ENCODE measurements at places on chromosomes 3 and 15.

GRCh38 chr3:60989626-60990441, 261.4 kb downstream of the FHIT start:
- DNase-seq = no peak

DNA sequence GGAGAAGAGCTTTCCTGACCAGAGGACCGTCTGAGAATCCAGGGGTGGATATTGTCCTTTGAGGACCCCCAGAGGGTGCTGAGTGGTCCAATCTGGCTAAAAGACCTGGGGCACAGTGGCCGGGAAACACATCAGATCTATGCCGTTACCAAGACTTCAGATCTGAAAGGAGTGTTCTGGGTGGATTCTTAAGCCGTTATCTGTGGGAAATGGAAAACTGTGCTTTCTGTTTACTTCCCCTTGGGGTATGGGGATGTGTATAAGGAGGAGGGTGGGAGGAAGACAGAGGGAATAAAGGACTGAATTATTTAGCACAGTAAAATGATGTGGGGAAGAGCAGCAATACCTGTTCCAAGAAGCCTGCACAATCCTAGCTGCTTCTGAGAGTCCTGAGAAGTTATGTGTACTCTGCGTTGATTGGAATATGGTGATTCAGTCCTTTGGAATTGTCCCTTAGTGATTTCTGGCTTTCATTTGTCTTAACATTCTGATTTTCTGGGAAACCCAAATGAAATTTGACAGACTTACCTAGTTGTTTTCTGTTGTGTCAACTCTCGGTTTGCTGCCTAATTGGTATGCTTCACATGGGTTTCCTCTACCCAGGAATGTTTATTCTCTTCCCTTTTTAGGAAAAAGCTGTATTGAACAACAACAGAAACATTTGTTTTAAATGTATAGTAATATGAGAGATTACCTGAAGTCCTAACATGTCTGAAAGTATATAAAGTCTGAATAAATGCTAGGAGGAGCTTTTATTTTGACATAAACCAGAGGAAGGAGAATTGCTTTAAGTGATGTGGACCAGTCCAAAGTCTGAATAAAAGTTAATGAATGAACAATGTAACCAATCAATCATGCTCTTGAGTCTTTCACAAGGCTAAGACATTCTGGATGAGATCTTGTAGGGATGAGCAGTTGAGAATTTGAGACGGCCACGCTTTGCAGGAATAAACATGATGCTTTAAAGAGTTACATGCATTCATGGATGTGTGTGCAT, 427.1 kb upstream of the C2CD4B start:
- DNase-seq = no peak

- DNase-seq = no peak
These were observed 11.8 kb upstream of the CCR8 start for GRCh38 chr3:39317571-39318169.

DNA sequence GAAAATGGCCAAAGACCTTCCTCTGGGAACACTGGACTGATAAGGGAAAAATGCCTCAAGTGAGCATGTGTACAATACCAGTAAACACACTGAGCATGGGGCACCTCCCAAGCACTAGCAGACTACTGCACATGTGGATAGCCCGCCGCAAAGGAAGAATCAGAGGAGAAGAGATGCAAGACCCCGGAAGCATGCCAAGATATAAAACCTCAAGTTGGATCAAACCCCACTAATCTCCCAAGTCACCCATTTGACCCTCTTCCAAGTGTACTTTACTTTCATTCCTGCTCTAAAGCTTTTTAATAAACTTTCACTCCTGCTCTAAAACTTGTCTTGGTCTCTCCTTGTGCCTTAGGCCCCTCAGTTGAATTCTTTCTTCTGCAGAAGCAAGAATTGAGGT, 121.1 kb upstream of the PLAAT1 start:
- DNase-seq = no peak

DNA sequence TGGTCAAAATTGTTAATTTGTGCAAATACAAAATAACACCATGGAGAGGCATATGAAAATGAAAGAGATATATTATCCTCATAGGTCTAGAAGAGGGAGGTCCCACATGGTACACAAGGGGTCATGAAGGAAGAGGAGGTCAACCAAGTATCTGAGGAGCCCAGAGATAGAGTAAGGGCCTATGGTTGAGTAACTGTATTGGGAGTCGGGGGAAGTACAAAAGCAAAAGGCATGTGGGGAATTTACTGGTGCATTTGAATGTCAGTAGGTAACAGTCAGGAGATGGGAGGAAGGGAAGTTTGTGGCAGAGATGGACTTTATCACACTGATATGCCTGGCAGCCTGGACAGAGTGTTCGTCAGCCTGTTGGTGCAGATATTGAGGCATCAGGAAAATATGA, 1113.7 kb downstream of the OTOL1 start:
- no peak for DNase-seq

DNA sequence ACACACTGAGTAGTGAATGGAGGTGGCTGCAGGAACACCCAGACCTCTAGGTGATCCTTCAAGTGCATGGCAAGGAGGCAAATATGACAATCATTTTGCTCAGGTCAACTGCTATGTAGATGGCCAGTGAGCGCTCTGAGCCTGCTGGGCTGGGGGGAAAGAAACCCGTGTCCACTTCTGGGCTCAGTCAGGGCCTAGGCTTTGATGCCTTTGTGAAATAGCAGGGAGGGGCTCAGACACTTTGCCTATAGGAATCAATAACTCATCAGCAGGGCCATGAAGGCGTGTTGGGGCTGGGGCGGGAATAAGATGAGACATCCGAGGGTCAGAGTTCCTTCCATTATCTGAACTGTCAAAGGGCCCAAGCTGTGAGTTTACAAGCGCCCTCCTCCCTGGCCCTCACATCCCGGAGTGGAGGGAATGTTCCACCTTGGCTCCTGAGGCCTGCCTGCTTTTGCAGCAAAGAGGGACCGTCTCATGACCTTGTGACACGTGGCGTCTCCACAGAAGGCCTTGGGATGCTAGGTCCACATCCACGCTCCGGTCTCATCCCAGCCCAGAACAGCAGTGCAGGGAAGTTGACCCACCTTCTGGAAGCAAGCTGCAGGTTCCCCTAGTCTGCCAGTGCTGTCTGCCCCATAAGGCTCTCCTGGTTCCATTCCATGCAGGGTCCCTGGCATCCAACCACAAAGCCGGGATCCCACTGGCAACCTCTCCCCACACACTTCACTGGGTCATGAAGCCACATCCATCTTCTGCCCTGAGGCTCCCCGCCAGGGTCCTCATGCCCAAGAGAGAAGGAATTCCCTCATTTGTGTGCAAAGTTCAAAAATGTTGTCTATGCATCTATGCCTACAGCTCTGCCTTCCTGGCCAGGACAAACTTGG, 78.4 kb downstream of the CHSY1 start:
- DNase-seq = no peak

DNA sequence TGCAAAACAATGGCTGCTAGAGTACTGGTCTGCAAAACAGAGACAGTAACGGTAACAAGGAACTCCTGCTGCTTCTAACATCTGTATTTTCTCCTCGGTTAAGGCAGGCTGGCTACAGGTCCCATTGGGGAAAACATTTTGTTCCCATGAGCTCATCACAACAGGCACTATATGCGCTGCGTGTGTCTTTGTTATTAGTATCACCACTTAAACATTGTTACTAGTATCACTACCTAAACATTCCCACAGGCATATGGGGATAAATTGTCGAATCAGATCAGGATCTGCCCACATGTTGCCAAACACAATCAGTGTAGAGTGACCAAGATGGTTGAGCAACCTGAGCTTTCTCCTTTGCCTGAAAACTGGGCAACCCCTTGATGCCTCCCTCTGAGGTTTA, 77.2 kb downstream of the TOP2B start:
- no peak for DNase-seq

DNA sequence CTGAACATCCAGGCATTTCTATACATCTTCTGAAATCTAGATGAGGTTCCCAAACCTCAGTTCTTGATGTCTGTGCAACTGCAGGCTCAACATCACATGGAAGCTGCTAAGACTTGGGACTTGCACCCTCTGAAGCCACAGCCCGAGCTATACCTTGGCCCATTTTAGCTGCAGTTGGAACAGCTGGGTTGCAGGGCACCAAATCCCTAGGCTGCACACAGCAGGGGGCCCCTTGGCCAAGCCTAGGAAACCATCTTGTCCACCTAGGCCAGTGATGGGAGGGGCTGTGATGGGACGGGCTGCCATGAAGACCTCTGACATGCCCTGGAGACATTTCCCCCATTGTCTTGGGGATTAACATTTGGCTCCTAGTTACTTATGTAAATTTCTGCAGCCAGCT, 415.8 kb upstream of the SUCLG2 start:
- no peak for DNase-seq

- no peak for DNase-seq
These were observed 63.7 kb downstream of the LRCH3 start for GRCh38 chr3:197854596-197855343.

DNA sequence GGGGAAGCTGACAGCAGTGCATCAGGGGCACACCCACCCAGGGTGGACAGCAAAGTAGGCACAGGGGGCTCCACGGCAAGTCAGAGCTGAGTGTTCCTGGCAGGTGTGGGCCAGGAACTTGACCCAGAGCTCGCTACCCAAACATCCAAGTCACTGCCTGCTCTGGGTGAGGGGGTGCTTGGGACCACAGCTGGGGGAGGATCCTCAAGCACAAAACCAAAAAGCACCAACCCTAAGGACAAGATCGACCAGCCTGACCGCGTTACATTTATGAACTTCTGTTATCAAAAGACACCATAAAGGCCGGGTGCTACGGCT, 101.2 kb downstream of the CHSY1 start:
- no peak for DNase-seq

DNA sequence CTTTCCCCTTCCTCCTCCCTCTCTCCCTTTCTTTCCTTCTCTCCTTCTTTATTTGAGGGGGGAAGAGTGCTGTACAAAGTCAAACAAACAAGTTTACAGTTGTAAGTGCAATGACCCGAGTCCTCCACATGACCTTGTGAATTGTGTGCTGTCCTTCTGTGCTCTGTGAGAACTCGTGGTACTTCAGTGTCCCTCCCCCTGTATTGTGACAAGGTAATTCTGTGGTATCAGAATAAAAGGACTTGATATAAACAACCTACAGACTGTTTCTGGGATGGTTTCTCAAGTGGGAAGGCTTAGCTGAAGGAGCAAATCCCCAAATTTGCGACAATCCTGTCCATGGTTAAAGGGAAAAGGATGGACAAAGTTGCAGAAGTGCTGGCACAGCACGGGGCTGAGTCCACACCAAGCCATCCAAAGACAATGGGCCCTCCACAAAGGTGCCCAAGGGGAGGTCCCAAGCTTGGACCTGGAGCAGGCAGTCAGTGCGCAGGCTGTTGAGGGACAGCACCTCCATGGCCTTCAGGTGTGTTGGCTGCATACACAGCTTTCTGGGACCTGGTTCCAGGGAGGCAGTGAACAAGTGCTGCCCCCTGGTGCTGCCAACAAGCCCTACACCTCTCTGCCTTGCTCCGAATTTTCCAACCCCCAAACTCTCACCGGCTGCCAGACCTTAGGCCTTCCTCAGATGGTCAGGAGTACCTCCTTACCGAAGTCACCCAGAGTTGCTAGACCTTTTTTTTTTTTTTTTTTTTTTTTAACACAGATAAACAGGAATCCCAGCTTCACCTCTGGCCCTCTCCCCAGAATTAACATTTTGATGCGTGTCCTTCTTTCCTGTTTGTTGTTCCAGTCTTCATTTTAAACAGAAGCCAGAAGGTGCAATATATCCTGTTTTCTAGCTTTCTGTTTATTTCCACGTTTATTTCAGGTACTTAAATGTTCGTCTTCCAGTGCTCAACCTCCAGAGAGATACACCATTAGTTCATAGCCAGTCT, 2.6 kb upstream of the APEH start:
- peak; percentile 82 for DNase-seq

DNA sequence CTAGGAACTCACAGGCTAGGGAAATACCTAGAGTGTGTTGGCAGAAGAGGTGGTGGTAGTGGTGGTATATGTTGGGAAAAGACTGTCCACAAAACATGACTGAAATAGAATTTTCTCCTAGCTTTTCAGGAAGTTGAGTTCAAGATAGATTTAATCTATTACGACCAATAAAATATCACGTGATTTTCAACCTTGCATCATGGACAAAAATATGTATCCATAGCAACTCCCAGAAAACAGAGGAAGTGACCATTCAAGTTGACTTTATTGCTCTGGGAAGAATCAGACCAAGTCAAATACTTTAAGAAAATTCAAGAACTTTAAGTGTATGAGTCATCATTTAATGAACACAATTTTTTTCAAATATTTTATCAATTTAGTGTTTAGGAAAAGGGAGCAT, 347.0 kb upstream of the ZNF385D start:
- DNase-seq = no peak

DNA sequence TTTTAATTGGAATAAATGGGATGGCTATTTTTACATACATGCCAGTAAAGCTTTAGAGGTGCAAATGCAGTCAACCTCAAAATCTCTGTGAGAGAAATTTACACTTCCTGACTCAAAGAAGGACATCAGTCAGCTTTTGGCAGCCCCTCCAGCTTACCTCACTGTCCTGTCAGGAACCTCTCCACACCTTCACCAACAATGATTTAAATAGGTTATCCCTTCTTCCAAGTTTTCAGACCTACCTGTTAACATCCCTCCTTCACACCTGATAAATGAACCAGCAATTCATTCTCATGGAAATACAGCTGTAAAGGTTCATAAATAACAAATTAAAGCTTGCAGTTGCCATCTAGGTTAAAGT, 286.1 kb downstream of the SHOX2 start:
- no peak for DNase-seq

GRCh38 chr3:133963657-133964396, 65.9 kb downstream of the SLCO2A1 start:
- DNase-seq = no peak

GRCh38 chr3:50147861-50148260, 7.3 kb upstream of the SEMA3F start:
- no peak for DNase-seq

- no peak for DNase-seq
These were observed 115.4 kb upstream of the GADL1 start for GRCh38 chr3:31009881-31010280.

- no peak for DNase-seq
These were observed 31.9 kb upstream of the RPP14 start for GRCh38 chr3:58274027-58274614.

DNA sequence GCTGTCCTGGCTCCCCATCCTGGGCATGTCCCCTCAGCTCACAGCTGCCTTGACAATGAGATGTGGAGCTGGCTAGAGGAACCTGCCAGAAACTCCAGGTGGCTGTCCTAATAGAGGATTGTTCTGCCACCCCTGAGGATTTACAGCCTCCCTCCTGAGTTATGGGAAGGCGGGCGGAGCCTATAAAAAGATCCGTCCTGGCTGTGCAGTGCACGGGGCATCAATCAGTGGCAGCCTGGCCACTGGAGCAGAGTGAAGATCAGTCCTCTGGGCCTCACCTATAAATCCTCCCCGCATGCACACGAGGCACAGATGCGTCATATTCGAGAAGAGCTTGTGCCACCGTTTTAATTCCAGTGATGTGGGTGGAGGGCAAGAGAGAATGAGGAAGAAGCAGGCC, 90.0 kb downstream of the MEGF11 start:
- DNase-seq = no peak
